ENCODE measurements at places on chromosomes 12 and 14.

DNA sequence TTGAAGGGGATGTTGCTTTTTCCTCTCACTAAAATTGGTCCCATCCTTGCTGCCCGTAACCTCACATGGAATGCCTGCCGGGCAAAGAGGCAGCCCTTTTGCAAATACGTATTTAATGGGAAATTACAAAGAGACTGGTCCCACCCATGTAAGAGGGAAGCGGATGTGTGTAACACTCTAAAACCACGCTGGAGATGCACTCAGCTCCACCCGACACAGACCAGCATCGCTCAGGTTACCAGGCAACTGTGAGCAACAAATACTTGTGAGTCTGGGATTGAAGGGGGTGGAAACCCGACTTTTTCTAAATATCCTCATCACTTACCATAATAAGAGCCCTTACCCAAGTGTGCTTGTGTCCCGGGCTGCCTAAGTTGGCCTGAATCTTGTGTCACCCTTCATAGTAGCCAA lies 47.7 kb downstream of the ELK3 start:
- no peak for DNase-seq

DNA sequence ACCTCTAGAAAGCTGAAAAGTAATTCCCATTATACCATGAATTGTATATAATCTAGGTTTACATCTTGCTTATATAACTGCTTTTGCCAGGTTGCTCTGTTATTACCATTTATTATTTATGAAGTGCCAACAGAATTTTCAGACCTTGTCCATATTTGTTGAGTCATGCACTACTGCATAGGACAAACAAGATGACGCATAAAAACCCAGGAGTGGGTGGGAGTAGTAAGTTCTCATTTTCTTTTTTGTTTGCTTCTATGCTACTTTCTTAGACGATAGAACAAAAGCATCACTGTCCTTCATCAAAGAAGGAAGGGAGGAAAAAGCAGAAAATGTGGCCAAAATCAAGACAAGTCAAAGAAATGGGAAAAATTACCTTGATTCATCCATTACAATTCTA lies 119.0 kb upstream of the RASSF8 start:
- DNase-seq, result no peak

GRCh38 chr12:114846771-114847170 lies 162.8 kb upstream of the TBX3 start:
- no peak for DNase-seq

DNA sequence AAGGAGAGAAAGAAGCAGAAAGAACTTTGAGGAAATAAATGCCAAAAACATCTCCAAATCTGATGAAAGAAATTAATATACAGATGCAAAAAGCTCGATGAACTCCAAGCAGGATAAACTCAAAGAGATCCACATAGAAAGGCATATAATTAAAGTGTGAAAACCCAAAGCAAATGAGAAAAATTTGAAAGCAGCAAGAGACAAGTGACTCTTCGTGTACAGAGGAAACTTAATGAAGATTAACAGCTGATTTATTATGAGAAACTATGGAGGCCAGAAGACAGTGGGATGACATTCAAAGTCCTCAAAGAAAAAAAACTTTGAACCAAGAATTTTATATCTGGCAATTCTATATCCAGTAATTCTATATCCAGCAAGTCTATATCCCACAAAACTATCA lies 163.0 kb upstream of the TMCC3 start:
- DNase-seq, result no peak

DNA sequence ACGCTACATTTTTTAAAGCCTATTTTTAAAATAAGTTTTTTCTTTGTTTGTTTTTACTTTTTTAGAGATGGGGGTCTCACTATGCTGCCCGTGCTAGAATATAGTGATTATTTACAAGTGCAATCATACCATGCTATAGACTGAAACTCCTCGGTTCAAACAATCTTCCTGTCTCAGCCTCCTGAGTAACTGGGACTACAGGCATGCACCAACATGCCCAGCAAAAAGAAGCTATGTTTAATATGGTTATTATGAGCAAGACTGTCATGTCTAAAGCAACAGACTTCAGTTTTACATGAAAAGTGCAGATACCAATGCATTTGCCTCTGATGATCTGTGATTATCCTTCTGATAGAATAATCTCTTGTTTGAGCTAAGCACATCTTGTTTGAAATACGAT lies 45.6 kb upstream of the SGPP1 start:
- DNase-seq, result no peak

GRCh38 chr12:15733136-15733535 lies 56.1 kb downstream of the EPS8 start:
- no peak for DNase-seq

- no peak for DNase-seq
These were observed 630.9 kb upstream of the ATXN7L3B start for GRCh38 chr12:73906757-73907156.

DNA sequence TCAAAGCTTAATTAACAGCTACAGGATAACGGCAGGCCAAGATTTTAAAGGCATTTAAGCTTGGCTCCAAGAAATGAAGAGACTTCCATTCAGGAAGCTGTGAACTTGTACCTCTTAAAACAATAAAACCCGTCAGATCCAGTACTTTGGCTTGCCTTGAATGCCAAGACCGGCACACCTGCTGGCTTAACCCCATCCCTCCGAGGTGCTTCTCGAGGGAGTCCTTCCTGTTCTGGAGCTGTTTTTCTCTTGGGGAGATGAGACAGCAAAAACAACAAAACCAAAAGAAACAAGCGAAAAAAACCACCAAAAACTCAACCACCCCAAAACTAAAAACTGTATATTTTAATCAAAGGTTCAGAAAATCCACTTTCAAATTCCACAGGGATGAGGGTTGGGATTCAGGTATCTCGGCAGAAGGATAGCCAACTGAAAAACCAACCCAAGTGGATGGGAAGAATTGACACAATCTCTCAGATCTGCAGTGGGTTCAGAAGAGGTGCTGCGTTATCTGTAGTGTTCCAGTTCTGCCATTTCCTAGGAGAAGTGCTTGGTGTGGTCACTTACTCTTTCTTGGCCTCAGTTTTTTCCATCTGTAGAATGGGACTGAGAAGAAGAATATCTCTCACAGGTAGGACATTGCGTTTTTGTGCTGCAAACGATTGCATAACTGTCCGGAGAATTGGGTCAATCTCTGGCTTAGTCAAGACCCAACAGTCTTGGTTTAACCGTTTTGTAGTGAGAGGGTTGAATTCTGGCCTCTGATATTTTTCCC lies 420.1 kb downstream of the VRK1 start:
- no peak for DNase-seq

GRCh38 chr14:54121466-54122027 lies 164.9 kb upstream of the BMP4 start:
- DNase-seq, result no peak

DNA sequence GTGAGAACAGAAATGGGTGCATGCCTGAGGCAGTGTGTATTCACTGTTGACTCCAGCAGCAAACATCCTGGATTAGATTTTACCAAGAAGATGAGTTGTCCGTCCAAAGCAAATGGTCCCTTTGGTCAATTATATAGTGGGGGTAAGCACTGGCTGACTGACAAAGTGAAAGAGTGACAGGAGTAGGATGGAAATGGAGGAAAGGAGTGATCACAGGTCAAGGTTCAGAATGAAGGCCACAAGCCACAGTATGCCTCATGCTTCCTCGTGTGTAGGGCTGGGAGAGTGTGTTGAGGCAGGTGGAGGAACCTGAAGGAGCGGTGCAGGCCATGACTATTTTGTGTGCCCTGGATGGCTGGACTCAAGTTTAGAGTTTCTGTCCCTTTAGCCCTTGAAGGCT lies 14.3 kb downstream of the DHRS2 start:
- DNase-seq, result no peak

DNA sequence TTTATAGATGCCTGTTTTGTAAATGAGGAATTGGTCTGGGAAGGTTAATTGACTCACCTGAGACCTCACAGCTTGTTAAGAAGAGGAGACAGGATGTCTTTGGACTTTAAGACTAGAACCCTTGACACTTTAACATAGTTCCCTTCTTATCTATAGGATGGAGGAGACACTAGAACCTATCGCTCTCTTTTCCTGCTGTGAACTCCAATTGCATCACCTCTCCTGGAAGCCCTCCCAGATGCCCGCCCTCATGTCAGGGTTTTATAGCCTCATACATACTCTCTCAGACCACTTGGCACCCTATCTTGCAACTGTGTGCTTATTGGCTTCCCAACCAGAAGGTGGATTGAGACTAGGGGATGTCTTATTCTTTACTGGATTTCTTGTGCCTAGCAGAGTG lies 2.5 kb upstream of the CTDSP2 start:
- DNase-seq, result no peak

DNA sequence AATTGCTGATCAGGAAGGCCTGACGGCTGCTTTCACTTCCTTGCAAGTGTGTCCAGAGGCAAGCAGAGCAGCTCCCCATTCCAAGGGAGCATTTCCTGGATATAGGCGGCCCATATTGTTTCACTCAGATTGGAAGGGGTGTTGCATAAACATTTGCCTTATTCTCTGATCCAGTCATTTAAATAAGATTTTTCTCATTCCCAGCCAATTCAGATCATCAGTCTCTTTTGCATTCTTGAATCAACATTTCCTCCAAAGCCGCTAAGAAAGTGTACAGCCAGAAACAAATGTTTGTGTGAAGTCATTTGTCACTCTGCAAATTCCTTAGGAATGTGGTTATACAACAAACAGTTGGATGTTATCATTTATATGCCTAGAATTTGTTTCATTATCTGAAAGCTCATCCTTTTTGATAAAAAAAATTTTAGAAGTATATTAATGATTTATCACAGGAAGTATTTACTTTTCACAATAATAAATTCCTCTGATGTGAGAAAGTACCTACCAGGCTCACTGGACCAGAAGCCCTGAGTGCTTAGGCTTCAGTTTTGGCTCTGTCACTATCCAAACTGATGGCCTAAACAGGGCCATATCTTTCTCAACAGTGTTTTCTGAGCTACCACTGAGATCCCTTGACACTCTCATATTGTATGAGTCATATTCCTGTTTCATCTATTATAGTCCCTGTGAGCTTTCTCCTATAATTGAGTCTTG lies 379.6 kb downstream of the CCDC91 start:
- peak; percentile 43 for DNase-seq

DNA sequence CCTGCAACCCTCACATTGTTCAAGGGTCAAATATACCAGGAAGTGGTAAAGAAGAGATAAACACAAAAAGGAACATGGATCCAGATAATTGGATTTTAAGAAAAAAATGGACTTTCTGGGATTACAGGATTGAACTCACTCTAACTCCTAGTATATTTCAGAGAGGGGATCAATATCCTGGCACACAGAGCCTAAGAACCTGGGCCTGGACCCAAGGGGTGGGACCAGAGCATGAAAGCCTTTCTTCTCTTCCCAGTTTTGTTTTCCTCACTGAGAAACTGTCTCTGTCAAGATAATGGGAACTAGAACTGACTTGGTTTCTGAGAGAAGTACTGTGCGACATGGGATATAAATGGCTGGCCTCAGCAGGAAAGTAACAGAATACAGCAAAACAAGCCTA lies 422.8 kb upstream of the STXBP6 start:
- no peak for DNase-seq

GRCh38 chr12:130765186-130765659 lies 49.1 kb upstream of the RIMBP2 start:
- DNase-seq, result no peak

DNA sequence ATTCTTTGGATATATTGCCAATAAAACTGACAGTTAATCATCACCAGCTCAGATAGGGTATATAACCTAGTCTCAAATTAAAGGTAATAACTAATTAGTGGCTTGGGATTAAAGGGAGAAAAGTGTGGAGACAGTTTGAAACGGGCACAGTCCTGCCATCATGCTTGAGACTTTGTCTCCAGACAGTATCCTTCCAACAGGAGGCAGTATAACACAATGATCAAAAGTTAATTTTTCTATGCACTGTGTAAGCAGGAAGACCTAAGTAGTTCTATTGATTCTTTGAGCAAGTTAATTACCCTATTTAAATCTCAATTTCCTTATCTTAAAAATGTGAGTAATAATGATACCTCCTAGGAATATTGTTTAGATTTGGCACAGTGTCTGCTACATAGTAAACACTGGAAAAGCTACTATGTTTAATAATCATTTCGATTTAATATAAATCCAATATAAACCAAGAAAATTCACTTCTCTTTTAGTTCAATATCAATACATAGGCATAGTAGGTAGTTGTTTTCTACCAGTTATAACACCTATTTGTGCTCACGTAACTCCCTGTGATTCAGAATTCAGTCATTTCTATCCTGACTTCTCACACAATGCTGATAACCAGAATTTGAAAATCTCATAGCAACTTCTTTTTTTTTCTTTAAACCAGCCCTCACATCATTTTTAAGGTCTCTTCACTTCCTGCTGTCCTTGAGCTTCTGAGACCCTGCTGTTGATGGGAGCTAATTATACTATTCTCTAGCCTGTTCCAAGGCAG lies 53.7 kb downstream of the GALNT4 start:
- no peak for DNase-seq

GRCh38 chr12:51240971-51241370 lies 2.3 kb downstream of the DAZAP2 start:
- no peak for DNase-seq

- DNase-seq, result no peak
These were observed 128.4 kb upstream of the SEL1L start for GRCh38 chr14:81662066-81662465.

DNA sequence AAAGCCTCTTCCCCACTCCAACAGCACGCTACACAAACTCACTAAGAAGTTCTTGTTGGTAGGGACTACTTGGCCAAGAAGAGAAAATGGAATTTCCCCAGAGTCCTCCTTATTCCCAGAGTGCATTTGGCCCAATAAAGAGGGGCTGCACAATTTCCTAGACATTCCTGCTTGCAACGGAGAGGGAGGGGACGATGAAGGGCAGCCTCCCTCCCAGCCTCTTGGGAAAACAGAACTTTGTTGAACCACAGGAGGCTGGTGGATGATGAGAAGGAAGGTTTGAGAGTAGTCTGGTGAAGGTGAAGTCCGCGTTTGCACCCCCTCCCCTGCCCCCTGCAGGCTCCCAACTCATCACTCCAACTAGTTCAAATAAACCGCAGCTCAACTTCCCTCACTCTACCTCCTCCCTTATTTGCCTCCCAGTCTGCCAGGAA lies 19.1 kb upstream of the TBX3 start:
- no peak for DNase-seq

DNA sequence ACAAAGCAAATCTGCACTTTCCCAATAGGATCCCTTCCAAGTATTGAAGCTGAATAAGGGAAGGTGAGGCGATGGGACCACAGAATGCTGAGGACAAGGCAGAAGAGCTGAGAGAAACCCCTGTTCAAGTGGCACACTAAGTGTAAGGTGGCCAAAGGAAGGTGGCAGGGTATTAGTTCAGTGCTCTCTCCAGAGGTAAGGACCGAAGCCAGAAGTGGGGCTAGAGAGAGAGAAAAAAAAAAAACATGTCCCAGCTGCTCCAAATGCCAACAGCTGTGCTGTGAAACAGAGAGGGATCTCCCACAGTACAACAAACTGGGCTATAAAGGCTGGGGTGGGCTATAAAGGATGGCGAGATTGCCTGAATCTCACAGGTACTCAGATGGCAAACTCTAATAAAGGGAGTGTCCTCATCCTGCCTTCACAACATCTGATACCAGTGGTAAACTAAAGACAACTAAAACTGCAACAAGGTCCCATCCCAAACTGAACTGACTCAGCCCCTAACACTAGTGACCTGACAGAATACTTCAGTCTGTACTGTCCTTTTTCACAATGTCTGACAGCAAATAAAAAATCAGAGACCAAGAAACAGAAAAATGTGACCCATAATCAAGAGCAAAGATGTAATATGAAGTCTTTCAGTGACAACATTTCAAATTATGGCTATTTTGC lies 47.9 kb downstream of the CDK17 start:
- DNase-seq, result no peak

All from lower leg skin (tissue), 4 donors.